ENCODE measurements at places on chromosomes 5 and 9.
A peak's percentile ranks its signal among the peaks of the same experiment; 100 is the strongest.

GRCh38 chr9:79977510-79978197 is 405.9 kb downstream of the TLE4 start:
- DNase-seq: no peak

- DNase-seq: no peak
These were observed 42.9 kb upstream of the SUB1 start for GRCh38 chr5:32542216-32543059.

GRCh38 chr9:120911295-120911837 is 15.2 kb downstream of the TRAF1 start:
- no peak for DNase-seq

GRCh38 chr5:113660706-113661250 is 147.3 kb downstream of the YTHDC2 start:
- DNase-seq: no peak

DNA sequence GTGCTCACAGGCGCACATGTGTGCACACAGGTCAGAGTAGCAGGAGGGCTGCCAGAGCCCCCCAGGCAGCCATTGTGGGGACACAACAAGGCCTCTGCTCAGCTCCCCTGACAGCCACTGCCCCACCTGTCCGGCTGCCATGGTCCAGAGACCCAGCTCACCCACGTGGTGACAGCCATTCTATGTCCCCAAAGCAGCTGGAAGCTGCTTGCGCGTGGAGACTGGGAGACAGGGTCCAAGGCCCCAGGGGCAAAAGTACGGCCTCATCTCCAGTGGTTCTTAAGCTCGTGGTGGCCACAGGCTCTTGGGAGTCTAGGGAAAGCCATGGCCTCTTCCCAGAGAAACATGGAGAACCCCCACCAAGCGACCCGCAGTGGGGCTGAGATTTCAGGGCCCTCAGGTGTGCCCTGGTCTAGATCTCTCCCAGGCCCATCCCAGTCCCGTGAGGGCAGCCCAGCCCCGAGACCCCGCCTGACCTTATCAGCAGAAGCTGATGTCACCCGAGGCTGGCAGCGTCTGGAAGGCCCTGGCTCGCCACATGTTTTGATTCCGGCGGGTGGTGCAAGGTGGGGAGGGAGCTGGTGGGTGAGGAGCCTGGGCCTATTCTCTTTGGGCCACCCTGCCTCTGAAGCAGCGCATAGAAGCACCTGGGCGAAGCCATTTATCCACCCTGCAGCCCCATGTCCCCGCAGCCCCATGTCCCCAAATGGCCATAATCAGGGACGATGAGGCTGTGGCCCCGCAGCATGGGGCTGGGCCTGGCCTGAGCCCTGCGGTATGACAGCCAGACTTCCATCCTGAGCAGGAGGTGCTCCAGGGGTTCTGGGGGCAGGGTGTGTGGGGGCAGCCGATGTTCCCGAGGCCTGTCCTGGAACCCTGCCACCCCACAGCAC is 31.7 kb downstream of the GLT6D1 start:
- DNase-seq: no peak

DNA sequence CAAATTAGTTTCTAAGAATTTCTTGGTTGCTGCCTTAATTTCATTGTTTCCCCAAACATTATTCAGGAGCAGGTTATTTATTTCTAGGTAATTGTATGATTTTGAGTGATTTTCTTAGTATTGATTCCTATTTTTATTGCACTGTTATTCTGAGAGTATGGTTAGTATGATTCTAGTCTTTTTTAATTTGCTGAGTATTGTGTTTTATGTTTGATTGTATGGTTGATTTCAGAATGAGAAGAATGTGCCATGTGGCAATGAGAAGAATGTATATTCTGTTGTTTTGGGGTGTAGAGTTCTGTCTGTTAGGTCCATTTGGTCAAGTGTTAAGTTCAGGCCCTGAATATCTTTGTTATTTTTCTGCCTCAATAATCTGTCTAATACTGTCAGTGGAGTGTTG is 27.1 kb downstream of the LOX start:
- DNase-seq: no peak

- DNase-seq: no peak
These were observed 98.6 kb downstream of the FBXW11 start for GRCh38 chr5:171907725-171908343.

DNA sequence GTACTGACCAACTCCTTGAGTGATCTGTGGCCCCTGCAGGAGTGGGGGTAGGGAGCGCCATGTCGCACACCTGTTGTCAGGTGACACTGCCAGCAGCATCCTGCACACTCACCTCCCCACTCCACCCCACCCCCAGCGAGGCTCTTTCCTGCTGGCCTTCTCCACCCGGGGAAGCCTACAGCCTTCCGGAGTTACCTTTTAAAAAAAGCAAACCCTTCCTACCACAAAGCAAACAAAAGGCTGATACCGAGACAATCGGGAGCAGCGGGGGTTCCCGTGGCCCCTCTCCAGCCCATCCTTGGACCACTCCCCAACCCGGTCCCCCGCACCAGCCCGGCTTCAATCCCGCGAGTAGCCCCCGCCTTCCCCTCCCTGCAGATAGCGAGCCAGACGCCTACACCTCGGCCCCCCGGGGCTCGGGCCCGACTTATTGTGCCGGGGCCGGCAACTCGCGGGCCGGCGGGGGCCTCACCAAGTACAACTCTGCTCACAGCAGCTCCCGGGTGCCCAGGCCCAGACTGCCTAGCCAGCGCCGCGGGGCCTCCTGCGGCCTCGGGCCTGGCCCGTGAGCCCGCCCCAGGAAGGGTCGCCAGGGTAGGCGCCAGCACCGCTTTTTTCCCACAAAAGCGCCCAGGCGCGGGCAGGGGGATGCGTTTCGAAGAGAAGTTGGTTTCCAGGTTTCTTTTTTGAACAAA is 724 bp downstream of the MACROH2A1 start:
- peak; percentile 63 for DNase-seq

- DNase-seq: no peak
These were observed 160.1 kb downstream of the ACER2 start for GRCh38 chr9:19568946-19569345.

DNA sequence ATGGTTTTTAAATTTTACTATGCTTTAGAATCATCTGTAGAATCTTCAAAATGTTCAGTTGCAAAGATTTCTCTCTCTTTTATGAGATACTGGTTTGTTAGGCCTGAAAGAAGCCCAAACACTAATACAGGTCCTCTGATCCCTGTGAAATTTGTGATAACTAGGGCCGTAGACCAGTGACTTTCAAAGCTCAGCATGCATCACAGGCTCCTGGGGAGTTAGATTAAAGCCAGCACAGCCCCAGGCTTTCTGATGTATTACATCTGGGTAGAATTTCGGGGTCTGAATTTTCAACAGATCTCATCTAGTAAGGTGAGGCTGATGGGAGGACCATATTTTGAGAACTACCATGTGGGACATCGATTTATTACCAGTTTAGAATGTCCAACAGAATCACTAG is 194.1 kb upstream of the PTPRD start:
- no peak for DNase-seq

GRCh38 chr9:109411069-109411761 is 86.9 kb downstream of the PTPN3 start:
- no peak for DNase-seq

DNA sequence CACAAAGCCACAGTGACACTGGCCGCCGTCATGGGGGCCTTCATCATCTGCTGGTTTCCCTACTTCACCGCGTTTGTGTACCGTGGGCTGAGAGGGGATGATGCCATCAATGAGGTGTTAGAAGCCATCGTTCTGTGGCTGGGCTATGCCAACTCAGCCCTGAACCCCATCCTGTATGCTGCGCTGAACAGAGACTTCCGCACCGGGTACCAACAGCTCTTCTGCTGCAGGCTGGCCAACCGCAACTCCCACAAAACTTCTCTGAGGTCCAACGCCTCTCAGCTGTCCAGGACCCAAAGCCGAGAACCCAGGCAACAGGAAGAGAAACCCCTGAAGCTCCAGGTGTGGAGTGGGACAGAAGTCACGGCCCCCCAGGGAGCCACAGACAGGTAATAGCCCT is 26.1 kb downstream of the HRH2 start:
- no peak for DNase-seq

DNA sequence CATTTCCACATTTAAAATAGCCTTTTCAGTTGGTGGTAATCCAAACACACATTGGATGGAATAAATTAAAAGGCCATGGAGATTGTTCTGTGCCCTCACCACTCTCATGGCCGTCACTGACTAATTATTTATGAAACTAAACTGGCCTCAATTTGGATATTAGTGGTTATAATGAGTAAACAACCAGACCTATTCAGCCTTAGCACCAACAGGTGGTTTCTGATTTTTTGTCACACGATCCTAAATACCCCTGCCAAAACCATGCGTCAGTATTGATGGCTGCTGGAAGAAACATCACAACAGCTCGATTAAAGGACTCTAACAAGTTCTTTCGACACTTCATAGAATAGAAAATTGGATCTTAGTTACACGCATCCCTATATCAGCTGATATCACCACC is 276.0 kb upstream of the DAP start:
- no peak for DNase-seq

DNA sequence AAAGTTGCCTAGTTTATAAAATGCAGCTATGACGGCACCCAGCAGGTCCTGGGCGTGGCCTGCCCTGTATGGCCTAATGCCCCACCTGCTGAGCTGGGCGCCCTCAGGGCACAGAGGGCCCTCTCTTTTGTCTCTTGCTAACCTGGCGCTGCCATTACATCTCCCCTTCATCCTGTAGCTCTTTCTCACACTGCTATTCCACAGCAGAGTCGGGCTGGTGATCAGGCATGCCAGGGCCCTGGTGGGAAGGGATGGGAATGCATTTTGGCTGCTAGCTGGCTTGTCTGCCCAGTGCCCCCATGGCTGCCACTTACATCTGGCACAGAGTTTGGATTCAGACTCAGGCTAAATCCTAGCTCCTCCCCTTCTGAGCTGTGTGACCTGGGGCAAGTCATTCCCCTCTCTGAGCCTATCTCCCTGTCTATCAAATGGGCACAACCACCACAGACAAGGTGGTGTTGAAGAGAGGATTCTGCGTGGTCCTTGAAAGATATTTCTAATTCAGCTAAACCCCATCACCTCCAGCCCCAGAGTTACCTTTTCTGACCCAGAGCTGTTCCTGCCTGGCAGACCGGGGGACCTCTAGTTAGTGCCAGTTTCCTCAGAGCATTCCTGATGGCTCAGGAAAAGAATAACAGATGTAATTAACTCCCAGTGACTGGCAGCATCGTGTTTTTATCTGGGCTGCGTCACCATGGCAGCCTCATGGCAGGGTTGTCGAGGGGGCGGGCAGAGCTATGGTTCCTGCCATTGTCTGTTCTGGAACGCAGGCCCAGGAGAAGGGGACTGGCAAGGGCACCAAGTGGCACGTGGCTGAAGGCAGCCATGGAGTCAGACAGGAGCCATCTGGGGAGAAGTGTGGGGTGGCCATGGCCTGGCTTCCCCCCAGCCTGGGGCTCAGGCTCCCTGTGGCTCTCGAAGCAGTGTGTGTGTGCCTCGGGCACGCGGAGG is 6.3 kb downstream of the PRR7 start:
- DNase-seq: no peak

- DNase-seq: no peak
These were observed 34.3 kb upstream of the RNF130 start for GRCh38 chr5:180105827-180106312.
